ENCODE measurements at places on chromosomes 2 and 18.

- no peak for DNase-seq
These were observed 305.0 kb upstream of the LRP1B start for GRCh38 chr2:142435847-142436246.

DNA sequence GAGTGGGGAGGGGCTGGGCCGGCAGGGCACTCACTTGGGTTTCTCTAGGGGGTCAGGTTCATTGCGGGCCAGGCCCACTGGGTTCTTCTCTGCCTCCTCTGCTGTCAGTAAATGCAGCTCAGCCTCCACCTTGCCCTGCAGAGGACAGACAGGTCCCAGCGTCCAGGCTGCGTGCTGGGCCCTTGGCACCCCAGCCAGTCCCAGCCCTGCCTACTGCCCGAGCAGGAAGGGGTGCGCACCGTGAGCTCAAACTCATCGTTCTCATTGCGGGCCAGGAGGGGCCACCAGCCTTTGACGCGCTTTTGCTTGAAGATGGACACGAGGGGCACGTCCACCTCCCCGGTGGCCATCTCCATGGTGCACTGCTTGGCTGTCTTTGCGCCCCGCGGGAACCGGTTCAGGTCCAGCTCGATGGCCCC lies 17.3 kb downstream of the OTOF start:
- DNase-seq = no peak

GRCh38 chr18:77206676-77207374 lies 42.8 kb upstream of the GALR1 start:
- no peak for DNase-seq

GRCh38 chr2:157625296-157625695 lies 3.4 kb downstream of the ACVR1C start:
- no peak for DNase-seq

DNA sequence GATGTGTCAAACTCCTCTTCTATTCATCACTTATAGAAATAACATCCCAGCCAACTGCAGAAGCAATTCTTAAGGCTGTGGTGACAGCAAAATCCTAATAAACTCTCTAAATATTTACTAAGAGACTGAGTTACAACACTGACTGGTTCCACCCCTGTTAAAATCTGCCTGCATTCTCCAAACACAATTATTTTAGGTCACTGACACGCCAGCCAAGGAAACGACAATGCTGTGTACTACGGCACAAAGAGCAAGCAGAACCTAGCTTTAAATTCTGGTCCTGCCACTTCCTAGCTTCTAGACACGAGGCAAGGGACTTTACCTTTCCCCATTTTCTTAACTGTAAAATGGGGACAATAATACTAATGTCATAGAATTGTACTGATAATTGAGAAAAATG lies 4.1 kb downstream of the CYRIA start:
- no peak for DNase-seq

DNA sequence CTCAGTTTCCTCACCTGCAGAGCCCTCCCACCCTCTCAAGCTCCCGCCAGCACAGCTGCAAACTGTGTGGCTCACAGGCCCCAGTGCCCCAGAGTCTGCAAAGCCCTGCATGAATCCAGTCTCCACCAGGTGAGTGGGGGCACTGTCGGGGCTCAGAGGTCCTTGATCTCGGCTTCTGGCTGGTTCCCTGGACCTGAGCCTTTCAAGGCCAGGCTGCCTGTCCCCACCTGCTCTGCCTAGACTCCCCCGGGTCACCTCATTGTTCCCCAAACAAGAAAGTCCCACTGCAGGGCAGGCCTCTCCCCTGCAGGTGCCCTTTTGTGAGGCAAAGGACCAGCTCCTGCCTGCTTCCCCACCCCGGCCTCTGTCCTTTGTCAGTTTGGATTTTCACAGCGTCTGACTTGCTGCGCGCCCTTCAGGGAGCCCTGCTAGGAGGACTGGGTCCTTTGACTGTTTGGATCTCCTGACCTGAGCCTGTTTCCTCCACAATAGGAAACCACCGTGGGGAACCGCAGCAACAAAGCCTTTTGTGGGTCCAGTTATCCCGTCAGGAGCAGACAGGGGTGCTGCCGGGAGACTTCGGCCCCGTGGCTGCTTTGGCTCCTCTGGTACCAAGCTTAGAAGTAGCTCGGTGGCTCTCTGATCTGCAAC lies 200.5 kb upstream of the HDAC4 start:
- no peak for DNase-seq

- DNase-seq = no peak
These were observed 138.0 kb downstream of the AKAIN1 start for GRCh38 chr18:5058768-5059695.

GRCh38 chr2:231886071-231886681 lies 40.0 kb downstream of the NPPC start:
- DNase-seq = no peak

DNA sequence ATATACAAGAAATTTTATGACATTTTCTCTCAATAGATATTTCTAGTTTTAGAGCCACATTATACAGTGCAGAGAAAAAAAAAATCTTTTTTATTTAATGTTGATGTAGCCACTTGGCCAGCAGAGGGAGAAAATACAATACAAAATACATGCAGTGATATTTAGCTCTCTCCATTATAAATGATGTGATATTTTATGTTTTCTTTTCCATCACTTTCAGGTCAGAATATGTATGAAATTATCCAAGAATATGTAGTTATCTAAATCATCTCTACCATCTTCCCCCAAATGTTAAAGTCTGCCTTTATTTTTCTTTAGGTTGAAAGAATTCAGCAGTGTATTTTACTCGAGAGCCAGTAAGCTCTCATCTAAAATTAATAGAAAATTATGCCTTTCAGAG lies 533.6 kb upstream of the FSHR start:
- DNase-seq = no peak

GRCh38 chr2:130347220-130347925 lies 4.7 kb downstream of the IMP4 start:
- no peak for DNase-seq

DNA sequence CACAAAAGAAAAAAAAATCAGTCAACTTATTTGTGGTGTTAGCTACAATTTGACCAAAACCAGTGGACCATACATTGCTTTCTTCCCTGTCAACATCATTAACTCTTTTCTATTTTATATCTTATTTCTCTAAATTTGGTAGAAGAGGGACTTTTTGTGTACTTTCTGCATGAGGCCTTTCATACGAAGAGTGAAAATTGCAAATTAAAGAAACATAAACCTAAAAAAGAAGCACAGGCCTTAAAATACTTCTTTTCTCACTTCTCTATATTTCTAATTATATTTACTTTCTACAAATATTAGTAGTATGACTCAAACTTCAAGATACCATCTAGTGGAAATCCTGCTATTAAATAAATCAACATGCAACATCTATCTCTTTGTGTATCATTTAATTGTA lies 1073.4 kb upstream of the ZEB2 start:
- no peak for DNase-seq

GRCh38 chr2:95351598-95351915 lies 51.0 kb upstream of the FAHD2A start:
- no peak for DNase-seq

GRCh38 chr2:186551323-186552050 lies 38.4 kb upstream of the ITGAV start:
- no peak for DNase-seq

DNA sequence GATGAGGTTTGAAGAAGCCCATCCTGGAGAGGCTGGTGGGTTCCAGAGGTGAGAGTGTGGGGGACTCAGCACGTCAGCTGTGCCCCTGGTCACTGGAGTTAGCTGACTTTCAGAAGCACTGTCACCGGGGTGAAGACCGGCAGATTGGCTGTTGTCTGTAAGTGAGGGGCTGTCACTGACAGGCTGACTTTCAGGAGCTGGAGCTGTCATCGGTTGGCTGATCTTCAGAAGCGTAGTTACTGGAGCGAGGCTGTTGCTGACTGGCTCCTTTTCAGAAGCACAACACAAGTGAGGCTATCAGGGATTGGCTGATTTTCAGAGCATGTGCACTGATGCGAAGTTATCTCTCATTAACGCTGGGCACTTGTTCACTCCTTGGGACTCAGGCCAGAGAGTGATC lies 738.4 kb upstream of the ID2 start:
- DNase-seq = no peak

DNA sequence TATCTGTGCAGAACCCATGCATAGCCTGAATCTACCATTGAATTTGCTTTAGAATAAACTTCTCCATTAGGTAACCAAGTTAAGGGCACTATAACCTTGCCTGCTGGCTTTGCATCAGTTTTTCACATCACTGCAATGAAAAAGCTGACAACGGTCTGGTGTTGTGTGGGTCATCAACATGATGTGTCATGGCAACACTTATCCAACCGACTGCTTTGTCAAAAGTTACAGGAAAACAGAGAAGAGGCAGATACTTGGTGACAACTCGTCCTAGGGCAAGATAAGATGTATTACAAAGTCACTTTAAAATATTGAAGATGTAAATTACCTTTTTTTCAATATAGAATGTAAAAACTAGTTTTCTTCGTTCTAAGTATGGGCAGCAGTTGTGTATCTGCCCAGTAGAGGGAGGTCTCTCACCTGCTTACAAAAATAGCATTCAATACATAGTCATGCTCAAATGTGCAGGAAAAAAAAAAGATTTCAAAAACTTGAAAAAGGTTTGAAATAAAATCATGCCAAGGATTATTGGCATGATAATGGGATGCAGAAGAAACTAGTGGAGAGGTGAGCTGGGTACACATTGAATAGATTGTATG lies 96.3 kb downstream of the EVA1A start:
- DNase-seq = peak; percentile 36

DNA sequence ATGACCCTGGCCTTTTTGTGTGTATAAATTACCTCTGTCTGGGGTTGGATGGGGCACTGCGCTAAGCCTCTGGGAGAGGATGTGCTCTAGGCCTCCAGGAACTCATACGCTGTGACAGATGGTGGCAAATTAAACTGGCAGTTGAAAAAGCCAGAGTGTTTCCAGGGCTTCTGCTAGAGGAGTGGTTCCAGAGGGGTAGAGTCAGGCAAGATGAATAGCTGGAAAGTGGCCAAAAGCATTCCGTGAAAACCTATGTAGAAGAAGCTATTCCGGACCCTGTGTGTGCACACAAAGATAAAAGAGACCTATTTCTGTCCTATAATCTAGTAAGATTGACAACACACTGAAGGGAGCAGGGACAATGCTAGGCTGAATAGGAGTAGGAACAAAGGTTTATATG lies 84.8 kb downstream of the ACTR3 start:
- no peak for DNase-seq

DNA sequence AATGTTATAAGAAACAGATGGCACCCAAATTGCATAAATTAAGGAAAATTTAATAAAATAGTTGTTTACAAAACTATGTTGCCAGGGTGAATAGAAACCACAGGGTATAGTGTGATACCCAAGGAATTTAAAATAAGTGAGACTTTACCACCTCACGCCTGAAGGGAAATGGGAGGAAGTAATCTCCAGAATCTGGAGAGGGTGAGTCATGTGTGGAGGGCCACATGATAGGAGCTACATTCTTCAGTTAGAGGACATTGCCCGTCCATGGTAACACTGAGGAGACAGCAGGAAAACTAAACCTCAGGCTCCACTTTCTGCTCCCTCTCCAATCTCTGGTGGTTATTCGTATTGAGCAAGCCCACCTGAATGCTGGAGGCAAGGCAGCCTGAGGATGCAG lies 97.2 kb upstream of the NXPH2 start:
- no peak for DNase-seq

- peak; percentile 67 for DNase-seq
These were observed 33.9 kb downstream of the BMP10 start for GRCh38 chr2:68837164-68837860.

DNA sequence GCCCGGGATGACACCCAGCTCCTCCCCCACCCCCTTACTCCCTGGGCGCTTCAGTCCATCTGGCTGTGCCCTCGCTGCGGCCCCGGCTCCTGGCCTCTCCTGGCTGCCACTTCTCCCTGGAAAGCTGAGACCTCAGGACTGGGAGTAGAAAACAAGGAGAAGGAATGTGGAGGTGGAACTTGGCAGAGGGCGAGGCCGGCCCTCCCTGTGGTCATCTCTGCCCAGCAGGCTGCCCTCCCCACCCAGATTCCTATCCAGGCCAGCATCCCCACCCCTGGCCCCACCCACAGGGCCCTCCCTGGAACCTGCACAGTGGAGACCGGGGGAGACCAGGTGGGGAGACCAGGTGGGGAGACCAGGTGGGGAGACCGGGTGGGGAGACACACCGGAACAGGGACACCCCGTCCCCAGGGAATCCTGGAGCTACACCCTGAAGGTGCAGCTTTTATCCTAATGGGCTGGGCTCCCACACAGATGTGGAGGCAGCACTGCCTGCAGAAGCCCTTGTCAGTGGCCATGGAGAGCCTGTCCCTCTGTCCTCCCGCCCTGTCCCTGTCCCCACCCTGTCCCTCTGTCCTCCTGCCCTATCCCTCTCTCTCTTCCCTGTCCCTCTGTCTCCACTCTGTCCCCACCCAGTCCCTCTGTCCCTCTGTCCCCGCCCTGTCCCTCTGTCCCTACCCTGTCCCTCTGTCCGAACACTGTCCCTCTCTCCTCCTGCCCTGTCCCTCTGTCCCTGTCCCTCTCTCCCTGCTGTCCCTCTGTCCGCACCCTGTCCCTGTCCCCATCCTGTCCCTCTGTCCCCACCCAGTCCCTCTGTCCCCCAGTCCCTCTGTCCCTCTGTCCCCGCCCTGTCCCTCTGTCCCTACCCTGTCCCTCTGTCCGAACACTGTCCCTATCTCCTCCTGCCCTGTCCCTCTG lies 157.1 kb downstream of the PXDN start:
- no peak for DNase-seq

DNA sequence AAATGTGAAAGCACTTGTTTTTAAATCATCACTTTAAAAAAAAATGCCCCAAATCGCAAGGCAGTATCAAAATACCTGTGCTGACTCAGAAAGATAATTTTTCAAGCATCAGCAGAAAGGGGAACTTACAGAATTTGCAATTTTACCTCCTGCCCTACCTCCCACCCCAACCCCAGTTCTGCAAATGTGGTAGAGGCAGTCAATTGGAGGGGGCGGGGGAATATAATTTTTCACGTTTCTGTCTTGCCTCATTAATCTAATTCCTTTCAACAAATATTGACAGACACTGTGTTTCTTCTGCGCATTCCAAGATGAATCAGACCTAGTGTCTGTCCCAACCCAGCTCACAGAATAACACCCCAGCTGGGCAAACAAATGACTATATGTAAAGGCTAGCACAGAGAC lies 76.8 kb downstream of the ALPK2 start:
- DNase-seq = no peak

DNA sequence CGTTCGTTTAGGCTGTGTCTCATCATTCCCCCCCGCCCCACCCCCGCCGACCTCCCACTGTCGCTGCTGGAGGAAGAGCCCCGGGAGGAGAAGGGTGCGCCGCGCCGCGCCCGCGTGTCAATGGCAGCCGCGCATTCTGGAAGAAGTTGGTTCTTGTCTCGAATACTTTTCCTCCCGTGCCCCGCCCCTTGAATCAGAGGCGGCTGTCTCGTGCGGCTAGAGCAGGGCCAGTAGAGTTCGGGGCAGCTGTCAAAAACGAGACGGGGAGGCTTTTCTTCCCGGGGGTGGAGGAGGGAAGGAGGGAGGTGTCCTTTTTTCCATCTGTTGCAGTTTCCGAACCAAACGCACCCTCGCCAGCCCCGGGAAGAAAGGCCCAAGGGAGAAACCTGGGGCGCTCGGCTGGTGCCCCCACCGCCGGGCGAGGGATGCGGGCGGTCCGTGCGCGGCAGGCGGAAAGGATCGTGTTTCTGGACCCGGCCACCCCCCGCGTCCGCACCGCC lies 410 bp upstream of the TGIF1 start:
- no peak for DNase-seq

GRCh38 chr2:203728321-203728720 lies 21.9 kb downstream of the CD28 start:
- DNase-seq = no peak

- no peak for DNase-seq
These were observed 180.3 kb downstream of the VAPA start for GRCh38 chr18:10094154-10094553.

GRCh38 chr2:71882236-71882946 lies 265.3 kb downstream of the CYP26B1 start:
- DNase-seq = no peak
